NCI-H1048 (cell line): ENCODE measurements at places on chromosomes 3 and 15.

- DNase-seq = no peak
Observed at GRCh38 chr15:67188551-67189218, 65.8 kb downstream of the AAGAB start.

DNA sequence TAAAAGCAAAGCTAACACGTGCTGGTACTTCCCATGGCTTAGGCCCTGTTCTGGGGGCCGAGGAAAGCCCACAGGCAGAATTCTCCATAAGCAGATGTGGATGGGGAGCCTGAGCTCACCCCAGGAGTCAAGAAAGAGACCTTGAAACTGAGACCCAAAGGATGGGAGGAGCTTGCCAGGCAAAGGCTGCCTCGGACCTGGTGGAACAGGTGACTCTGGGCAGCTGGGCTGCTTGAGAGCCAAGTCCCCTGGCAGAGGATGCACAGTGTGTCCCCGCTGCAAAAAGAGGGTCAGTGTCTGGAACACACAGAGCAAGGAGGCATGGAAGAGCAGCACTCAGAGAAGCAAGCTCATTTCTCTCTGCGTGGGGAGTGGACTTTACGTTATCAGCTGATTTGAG lies 528.7 kb downstream of the GABRG3 start:
- no peak for DNase-seq

DNA sequence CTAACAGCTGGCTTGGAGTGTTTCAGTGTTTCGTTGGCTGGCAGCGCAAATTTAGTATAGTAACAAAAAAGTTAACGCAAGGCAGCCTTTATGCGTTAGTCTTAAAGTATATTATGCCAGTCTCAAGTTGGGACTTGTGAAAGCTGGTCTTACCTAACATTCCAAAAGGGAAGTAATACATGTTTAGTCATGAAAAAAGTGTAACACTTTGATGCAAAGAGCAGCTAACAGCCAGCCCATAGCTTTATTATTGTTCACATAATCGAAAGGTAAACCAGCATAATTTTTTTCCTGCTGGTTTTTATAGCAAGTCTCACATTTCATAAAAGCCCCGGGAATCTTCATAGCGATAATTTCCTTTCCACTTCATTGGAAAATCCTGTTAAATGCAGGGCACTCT lies 2.4 kb upstream of the GPR87 start:
- DNase-seq = no peak

DNA sequence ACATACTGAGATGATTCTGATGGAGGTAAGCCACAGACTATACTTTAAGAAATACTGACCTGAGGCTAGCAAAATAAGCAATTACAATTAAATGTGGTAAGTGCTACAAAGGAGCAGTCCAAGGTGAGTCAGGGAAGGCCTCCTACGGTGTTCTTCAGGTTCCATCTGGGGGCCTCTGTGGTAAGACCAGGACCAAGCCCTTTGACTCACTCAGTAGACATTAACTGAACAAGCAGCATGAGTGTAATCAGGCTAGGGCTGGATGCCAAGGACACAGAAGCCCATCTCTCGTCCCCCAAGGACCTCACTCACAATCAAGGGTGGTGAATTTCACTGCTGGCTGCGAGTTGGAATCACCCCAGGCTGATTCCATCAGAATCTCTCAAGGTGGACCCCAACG lies 37.3 kb downstream of the DZIP1L start:
- DNase-seq = no peak

GRCh38 chr15:31265871-31266711 lies 60.5 kb upstream of the KLF13 start:
- DNase-seq = no peak

DNA sequence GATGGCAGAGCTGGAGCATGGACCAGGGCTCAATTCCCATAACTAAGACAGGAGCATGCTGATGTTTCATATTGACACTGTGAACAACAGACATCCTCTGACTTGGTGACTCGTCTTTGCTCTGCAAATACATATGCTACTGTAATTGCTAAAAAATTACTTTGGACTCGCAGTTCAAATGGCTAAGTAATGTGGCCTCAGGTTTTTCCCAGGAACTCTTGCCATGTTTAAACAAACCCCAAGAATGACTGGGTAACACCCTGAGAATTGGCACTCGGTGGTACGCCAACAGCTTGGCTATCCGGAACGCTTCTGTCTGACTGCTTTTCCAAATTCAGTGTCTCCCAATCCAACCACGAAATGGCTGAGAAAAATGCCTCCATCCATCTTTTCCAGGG lies 456.7 kb upstream of the THBS1 start:
- no peak for DNase-seq

DNA sequence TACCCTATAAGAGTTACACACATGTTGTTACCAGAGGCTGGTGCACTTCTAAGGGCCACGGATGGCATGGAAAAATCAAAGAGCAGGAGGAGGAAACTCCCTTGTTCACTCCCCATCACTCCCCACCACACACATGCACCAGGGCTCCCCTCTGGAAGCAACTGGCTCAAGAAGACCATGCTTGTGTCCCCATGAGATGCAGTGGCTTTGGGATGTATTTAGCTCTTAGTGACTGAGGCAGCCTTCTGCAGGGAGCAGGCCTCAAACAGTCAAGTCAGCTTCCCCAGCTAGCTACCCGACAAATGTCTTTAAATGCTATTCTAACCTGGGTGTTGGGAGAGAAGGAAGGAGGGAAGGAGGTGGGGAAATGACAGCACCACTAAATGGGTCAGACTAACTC lies 32.9 kb upstream of the RAD18 start:
- DNase-seq = no peak

DNA sequence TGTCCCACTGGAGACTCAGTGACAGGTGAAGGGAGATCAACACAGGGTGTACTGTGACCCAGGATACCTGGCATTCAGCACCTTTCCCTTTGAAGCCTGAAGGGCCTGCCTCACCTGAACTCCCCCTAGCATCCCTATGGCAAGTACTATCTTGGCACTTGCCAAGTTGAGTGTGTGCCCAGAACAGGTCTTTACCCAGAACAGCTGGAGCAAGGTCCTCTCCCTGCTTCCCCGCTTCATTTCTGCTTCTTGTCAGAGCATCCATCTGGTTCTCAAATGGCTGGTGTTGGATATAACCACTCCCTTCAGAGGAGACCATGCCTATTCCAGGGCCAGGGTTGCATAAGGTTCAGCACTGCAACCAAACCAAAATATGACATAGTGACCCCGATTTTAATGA lies 73.0 kb downstream of the FAM43A start:
- no peak for DNase-seq

GRCh38 chr3:20462723-20463122 lies 276.7 kb upstream of the SGO1 start:
- no peak for DNase-seq

DNA sequence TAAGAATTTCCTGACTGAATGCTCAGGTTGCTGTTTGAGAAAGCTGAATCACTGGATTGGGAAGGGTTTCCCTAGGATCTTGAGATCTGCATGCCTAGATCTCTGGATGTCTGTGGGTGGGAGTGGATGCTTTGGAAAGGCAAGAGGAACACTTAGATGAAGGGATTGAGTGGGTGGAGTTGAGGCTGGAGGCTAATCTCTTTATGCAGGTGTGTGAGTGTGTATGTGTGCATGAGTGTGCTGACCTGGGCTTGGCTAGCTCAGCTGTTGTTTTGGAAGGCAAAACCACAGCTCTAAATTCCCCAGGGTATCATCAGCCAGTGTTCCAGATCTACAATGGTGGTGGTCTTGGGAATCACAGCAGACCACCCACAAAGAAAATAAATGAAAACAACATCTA lies 60.5 kb downstream of the CLDN1 start:
- no peak for DNase-seq

DNA sequence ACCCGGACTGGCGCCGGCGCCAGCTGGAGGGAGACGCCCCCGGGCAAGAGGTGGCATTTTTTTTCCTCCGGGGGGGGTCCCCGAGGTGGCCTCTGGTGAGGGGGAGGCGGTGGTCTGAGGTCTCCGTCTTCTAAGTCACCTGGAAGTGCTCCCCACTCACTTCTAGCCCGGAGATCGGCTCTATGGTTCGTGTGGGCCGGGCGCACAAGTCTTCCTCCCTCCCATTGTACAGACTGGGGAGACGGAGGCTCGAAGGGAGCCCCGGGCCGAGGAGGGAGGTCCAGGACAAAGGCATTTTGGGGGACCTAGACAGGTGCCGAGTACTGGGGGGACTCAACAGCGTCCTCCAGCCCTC lies 4.4 kb downstream of the GATA2 start:
- DNase-seq = no peak

GRCh38 chr15:80978685-80979329 lies 10.8 kb downstream of the MESD start:
- DNase-seq = no peak

DNA sequence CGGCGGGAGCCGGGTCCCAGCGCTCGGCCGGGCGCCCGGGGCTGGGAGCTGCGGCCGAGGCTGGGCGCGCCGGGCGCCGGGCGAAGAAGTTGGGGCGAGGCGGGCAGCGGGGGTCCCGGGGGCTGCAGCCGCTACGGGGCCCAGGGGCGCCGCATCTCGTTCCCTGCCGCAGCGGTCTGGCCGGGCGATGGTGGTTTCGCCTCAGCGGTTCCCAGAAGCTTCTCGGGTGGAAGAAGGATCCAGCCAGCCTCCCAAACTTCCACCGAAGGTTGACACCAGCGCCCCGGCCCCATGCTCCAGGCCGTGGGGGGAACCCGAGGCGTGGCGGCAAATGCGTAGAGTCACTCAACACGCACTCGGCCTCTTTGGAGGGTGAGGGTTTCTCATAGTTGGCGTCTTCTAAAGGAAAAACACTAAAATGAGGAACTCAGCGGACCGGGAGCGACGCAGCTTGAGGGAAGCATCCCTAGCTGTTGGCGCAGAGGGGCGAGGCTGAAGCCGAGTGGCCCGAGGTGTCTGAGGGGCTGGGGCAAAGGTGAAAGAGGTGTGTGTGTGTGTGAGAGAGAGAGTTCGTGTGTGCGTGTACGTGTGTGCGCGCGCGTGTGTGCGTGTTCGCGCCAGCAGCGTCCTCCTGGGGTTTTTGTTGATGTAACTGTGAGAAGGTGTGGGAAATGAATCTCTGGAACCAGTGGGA lies 940 bp downstream of the BOC start:
- no peak for DNase-seq

GRCh38 chr15:77192451-77192850 lies 121.5 kb upstream of the TSPAN3 start:
- DNase-seq = no peak

- DNase-seq = no peak
Observed at GRCh38 chr3:150763841-150764483, 993 bp upstream of the SIAH2 start.

DNA sequence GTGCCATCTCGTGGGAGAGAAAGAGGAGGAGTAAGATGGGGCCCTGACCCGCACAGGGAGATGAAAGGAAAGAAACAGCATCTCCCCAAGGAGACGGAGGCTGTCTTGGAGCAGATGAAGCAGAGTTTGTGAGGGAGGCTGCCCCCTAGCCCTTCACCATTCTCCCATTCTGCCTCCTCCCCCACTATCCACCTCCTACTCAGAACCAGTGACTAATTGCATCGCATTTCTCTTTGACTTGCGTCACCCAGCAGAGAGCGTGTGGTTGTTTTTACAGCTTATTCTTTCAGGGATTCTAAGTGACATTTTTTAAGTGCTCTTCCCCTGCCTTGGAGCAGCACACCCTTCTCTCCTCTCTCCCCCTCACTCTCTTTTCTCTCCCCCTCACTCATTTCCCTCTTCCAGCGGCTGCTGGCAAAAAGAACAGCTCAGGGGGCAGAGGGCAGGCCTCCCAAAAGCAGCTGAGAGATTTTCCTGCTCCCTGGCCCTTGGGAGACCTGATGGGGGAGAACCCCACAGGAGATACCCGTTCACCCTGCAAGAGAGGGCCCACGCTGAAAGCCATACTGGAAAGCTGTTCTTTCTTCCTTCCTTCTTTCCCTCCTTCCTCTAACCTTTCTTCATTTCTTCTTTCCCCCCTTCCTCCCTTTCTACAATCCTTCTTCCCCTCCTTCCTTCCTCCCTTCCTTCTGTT lies 91.8 kb downstream of the MRPL46 start:
- no peak for DNase-seq

DNA sequence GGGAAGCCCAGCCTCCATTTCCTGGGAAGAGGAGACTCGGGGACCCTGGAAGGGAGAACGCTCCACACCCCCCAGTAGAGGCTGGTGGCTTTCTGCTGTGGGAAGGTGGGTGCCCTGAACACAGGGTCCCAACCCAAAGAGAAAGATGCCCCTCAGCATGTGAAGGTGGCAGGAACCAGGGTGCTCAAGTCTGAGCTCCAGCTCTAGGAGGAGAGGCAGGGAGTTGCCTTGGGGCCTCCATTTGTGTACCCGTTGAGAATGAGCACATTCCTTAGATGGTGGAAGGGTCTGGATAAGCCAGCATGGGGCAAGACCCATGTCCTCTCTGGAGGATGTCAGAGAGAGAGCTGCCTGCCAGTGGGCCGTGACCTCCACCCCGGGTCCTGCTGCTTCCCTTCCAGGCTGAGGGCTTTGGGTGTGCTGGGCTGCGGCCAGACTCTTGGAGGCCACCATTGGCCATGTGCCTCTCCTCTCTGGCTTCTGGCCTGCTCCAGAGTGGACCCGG lies 212.4 kb downstream of the TBC1D2B start:
- DNase-seq = no peak

DNA sequence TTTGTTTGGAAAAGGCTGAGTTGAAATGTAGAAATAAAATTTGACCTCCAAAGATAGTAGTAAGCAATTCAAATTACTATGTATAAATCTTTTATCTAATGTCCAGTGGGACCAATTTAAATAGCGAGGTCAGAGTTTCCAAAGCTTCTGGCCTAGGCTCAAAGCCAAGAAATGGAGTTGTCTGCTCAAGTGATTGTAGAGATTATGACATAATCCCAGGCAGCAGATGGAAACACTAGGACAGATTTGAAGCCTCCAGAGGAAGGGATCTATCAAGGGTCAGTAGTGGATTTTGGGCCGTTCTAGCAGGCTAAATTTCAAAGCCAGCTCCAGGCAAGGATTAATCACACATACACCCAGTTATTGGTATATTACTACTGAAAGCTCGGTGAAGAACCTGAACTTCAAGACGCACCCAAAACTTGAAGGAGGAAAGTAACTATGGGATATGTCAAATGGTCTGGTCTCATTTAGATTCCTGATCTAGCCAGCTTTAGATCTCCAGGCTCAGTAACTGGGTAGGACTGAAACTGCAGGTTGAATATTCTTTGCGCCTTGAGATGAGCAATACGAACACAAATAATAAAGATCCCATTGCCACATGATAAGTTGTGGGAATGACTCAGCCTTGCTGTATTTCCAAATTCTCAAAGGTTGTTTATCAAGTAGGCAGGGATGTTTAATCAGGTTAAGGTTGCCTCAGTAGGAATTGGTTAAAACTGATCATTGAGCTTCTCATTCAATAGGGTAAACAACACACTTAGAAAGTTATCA lies 30.9 kb upstream of the ARRDC4 start:
- no peak for DNase-seq

GRCh38 chr3:159866201-159866746 lies 122.4 kb upstream of the IL12A start:
- DNase-seq = no peak
